CD4-positive, alpha-beta T cell treated with Interferon gamma for 1 hour (primary cell): ENCODE measurements at places on chromosomes 7 and 10.

DNA sequence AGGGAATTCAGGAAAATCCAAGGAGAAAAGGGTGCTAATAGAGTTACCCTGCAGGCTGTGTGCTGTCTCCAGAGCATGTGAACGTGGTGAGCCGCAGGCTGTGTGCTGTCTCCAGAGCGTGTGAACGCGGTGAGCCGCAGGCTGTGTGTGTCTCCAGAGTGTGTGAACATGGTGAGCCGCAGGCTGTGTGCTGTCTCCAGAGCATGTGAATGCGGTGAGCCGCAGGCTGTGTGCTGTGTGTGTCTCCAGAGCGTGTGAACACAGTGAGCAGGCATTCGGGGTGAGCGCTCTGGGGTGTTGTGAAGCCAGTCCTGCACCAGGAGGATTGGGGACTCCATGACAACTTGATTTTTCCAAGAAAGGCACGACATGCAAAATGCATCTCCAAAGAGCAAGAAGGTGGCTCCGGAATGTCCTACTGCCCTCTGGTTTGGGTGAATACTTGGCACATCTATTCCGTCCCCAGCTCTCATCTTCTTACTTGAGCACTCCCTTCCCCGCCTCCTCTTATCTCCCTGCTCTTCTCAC lies 407.9 kb upstream of the SHH start:
- DNase-seq, result no peak

DNA sequence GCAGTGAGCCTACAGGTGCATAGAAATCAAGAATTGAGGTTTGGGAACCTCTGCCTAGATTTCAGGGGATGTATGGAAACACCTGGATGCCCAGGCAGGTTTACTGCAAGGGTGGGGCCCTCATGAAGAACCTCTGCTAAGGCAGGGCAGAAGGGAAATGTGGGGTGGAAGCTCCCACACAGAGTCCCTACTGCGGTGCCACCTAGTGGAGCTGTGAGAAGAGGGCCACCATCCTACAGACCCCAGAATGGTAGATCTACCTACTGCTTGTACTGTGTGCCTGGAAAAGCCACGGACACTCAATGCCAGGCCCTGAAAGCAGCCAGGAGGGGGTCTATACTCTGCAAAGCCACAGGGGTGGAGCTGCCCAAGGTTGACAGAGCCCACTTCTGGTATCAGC lies 533.5 kb downstream of the GPAM start:
- no peak for DNase-seq

DNA sequence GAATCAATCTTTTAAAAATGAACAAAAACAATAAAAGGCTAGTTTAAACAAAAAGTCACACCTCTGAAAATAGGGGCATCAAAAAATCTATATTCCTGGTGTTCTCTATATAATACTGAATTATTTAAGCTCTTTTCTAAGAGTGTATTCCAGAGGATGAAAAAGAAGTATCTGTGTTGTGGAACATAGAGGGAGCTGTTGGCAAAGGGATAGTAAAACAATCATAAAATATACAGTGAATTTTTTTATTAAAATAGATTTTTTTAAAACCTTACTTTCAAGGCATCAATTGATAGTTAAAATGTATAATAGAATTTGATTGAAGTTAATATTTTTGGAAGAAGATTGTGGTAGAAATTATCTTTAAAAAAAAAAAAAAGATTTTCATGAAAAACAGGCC lies 1409.1 kb upstream of the CELF2 start:
- DNase-seq, result no peak

DNA sequence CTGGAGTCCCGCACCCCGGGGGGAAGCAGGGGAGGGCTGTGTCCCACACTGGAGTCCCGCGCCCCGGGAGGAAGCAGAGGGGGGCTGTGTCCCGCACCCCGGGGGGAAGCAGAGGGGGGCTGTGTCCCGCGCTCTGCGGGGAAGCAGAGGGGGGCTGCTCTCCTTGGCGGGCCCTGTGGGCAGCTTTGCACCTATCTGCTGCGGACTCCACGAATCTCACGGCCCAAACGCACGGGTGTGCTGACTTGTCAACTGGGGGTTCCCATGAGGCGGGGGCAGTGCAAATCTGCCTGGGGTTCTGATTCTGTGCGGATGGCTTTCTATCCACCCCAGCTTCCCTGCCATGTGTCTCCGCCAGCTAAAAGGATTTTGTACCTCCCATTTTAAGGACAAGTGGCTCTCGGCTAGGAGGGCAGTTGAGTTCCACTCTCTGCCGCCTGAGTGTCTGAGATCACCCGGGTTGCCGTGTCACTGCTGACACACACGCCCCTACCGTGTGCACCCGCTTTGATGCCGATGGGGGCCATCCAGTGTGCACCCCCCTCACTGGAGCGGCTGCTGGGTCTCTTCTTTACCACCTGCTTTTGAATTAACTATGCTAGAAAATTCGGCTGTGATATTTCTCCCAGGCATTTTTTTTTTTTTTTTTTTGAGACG lies 20.5 kb downstream of the GPER1 start:
- DNase-seq, result no peak

DNA sequence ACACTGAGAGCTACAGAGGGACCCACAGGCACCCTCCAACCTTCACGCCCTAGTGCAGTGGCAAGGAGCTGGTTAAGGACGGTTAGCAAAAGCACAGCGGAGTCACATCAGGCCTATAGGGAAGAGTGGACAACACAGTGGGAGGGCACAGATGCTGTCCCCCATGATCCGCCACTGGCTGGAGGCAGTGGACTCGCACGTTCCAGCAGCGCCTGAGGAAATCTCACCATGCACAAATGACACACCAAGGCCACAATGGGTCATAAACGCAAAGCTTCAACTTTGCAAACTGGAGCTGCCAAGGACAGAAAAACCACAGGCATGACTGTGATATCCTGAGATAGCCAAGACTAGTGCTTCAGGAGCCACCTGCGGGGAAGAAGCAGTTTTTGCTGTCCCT lies 58.8 kb downstream of the GRB10 start:
- DNase-seq, result no peak

DNA sequence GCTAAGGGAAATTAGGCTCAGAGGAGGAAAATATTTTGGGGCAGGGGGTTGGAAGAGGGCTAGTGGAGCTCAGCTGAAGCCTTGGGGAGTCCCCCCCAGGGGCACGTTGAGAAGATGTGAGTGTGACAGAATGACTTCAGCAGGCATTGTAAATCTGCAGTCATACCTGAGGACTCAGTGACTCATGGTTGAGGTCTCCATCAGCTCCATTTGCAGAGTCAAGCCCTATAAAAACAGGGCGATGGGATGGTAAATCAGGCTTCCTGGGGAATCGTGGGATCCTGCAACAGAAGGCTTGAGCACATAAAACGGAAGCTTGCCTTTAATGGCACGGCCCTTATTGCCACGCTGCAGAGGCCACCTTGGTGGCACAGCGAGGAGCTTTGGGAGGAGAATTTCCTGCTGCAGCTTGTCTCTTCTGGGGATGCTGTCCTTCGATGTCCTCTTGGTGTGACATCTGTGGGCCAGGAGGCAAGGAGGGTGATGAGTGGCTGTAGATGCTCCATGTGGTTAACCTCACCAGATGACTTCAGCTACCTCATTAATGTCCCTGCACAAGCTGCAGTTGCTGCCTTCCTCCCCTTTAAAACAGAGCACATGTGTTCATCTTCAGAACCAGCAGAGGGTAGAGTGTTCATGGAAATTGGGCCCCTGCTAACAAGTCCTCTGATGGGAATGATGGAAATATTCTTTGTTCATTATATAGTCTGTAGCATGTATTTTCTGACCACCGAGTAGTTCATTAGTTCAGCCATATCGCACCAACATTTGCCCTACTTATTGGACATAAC lies 285.9 kb downstream of the LRMDA start:
- no peak for DNase-seq

GRCh38 chr10:26336979-26337378 lies 101.2 kb upstream of the APBB1IP start:
- no peak for DNase-seq

DNA sequence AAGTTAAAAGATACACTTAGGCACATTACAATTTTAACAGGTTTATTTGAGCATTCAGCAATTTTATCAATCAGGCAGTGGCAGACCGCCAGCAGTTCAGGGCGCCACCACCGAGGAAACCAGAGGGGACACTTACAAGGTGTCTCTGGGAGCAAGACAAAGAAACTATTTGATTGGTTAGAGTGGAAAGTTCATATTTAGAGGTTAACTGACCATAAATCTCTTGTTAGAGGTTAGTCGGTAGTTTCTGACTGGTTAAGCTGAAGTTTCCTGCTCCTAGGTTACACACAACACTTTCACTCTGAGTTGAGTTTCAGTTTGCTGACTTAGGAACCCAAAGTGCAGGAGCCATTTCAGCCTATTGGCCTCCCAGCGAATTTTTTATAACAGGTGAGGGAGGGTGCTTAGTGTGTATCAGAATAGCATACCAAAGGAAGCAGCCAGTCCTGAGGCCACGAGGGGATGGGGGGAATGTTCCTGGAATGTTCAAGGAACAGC lies 10.8 kb upstream of the PVRIG start:
- DNase-seq, result no peak

- no peak for DNase-seq
Measured at GRCh38 chr7:121126801-121127534, 138.5 kb downstream of the CPED1 start.

GRCh38 chr7:29099896-29100847 lies 46.2 kb downstream of the CPVL start:
- no peak for DNase-seq
